ENCODE measurements at places on chromosomes 12 and 14.

DNA sequence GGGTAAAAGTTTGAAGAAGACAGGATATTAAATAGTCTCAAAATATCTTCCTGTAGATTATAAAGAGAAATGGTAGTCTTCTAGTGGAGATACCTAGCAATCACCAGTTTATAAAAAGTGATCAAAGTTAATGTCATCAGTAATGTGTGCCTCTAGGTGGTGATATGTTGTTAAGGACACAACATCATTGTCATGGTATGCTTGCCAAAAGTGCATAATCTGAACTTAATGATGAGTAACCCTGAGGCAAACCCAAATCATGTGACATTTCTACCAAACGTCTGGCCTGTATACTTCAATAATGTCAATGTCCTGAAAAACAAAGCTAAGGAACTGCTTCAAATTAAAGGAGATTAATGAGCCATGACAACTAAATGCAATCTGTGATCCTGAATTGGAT is 214.7 kb downstream of the PHLDA1 start:
- DNase-seq, result peak; percentile 71

DNA sequence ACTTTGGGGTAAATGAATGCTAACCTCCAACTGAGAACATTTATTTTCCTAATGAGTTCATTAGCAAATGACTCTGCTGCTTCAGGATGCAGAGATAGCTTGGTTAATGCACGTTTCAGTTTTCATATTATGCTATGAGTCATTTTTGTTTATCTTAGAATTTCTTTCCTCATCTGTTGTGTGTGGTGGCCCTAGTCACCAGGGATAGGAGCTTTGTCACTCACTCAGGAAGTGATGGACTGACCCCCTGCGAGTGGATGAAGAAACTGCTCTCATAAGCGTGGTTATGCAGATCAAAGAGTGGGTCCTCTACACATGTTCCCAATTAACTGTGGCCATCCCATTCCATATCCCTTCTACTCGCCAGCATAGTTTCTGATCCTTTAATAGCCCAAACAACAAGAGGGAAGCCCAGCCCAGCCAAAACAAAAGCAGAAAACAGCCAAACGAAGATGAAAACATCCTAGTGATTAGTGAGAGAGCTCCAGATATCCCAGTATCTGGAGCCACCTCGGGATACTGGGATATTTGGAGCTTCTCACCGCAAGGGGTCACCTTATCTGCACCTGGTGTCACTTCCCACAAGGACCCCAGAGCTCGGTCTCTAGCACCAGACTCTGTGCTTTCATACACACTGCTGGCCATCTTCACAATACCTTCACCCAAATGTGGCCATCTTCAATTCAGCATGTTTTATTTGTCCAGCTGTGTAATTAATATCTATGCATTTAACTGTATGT is 8.6 kb downstream of the TC2N start:
- DNase-seq, result peak; percentile 50

- peak; percentile 0 for DNase-seq
Observed at GRCh38 chr12:21144309-21144708, 13.3 kb downstream of the SLCO1B1 start.

DNA sequence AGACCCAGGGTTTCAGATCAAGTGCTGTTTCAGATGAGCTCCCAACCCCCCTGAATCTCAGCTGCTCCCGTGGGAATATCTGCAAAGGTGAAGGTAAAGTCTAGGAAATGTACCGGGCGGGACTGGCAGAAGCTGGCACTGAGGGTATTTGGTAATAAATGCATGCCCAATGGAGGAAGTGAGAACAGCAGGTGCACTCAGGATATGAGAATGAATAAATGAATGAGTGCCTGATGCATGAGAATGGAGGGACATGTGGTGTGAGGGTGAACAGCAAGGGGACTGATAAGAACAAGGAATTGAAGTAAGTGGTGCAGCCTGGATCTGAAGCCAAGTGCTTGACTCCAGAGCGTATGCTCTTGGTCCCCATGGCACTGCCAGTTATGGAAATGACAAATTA is 11.6 kb downstream of the RAPGEF3 start:
- DNase-seq, result no peak

DNA sequence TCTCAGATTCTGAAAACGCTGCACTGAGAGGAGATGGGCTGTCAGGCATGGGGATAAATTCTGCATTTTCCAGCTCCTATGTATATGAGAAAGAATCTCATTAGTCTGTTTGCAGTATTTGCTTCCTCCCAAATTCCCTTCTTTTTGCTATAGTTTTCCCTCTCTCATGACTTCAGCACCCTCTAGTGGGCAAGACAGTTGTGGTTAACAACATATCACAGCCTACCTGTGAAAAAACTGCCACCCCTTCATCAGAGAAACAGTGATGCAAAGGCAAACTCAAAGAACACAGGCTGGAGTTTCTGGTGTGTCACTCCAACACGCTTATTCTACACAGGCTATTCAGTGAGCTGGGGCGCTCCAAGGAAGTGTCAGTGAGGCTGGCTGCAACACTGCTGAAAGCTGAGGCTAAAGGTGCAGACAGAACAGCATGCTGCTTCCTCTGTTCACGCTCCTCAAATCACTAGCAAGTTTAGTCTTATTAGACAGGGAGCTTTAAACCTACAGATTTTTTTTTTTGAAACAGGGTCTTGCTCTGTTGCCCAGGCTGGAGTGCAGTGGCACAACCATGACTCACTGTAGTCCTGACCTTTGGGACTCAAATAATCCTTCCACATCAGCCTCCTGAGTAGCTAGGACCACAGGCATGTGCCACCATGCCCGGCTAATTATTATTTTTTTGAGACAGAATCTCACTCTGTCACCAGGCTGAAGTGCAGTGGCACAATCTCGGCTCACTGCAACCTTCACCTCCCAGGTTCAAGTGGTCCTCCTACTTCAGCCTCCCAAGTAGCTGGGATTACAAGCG is 19.3 kb downstream of the ZC2HC1C start:
- DNase-seq, result peak; percentile 46

DNA sequence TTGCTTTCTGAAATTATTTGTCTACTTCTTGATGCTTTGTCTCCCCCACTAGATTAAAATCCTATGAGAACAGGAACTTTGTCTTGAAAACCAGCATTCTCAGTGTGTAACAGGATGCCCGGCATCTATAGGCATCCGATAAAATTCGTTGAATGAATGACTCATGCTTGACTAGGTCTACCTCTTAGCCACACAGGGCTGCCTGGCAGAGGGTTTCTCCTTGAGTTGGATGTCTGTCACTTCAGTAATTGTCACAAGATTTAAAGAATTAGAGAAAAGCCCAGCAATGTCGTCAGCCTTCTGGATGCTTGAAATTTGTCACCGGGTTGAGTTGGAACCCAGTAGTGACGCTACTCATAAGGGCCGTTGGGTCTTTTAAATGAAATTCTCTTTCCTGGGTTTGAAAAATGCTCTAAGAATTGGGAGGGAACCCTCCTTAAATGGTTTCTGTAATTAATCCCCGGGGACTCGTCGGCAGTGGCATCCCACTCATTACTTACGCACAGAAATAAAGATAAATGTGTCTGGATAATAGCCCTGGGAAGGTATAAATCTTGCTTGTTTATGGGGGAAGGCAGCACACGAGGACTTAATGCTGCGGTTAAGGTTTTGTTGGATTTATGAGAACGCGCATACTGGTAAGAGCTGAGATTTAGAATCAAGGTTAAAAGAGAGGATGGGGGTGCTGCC is 194.1 kb downstream of the AACS start:
- no peak for DNase-seq

DNA sequence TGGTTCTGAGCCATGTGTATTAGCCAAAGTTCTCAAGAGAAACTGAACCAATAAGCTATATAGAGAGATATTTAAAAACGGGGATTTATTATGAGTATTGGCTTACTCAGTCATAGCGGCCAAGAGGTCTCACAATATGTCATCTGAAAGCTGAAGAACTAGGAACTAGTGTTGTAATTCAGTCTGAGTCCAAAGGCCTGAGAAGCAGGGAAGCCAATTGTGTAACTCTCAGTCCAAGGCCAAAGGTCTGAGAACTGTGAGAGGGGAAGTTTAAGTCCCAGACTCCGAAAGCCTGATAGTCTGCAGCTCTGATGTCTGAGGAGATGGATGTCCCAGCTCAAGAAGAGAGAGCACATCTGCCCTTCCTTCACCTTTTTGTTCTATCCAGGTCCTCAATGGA is 344.8 kb upstream of the USP15 start:
- no peak for DNase-seq

GRCh38 chr12:19304149-19304750 is 135.0 kb upstream of the AEBP2 start:
- peak; percentile 17 for DNase-seq

- peak; percentile 36 for DNase-seq
Observed at GRCh38 chr12:48882315-48882687, 16.6 kb upstream of the RND1 start.

GRCh38 chr12:47991106-47992061 is 12.9 kb downstream of the COL2A1 start:
- no peak for DNase-seq

DNA sequence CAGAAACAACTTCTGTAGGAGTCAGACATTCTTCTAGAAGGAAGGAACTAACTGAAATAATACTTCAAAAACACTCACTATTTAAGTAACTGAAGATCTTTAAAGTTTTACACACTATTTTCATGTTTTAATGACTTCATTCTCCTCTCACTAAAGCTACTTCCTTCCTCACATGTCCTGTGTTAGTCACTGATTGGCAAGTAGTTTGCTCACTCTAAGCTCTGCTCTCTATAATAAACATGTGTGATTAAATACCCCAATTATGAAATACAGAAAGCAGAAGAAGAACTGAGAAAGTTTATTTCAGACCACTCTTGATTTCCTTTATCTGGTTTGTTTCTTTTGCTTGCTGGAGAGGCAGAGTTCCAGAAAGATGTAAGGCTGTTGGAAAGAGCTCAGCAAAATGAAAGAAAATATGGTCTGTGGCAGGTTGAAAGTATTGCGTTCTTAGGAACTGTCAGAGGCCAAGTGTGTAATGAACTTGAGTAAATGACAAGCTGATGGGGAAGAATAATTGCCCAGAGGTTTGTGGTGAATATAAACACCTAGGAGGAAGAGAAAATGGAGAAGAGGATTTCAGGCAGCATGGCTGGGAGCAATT is 522.0 kb upstream of the SEL1L start:
- DNase-seq, result no peak

DNA sequence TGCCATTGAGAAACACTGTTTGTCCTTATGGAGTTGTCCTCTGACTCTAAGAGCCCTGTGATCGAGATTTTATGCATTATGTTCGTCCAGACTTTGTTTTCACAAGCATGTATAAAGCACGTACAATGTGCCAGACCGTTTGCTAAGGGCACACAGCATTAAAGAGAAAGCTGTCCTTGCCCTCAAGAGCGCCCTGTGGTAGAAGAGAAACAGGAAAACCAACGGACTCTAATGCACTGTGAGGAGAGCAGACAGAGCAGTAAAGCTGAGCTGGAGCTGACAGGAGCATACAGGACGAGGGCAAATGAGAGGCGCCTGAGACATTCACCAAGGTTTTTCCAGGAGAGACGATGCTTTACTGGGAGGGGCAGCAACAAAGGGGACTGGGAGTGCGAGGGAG is 66.2 kb upstream of the OVCH1 start:
- no peak for DNase-seq

- peak; percentile 87 for DNase-seq
Observed at GRCh38 chr12:24615967-24616411, 332.9 kb downstream of the BCAT1 start.

DNA sequence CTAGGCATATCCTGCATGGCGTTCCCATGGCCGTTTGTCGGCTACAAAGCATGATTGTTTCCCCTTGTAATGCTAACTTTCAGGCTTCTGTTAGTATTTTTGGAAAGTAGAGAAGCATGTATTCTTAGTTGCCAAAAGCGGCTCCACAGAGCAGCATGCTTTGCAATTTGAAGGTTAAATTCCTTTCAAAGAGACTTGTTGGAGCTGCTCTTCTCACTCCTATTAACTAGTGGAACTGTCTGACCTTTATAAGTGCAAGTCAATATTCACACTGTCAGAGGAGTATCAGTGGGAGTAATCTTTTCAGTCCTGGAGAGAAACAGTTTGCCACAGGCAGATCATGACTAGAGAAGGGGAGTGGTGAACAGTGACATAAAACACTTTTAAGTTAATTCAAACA is 656.1 kb upstream of the NOVA1 start:
- no peak for DNase-seq

DNA sequence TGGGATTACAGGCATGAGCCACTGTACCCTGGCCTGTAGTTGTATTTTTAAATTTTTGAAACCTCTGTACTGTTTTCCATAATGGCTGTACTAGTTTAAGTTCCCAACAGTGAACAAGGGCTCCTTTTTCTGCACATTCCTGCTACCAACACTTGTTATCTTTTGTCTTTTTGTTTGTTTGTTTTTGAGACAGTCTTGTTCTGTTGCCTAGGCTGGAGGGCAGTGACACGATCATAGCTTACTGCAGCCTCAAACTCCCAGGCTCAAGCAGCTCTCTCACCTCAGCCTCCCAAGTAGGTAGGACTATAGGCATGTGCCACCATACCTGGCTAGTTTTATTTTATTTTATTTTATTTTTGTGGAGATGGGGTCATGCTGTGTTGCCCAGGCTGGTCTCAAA is 23.0 kb downstream of the BRMS1L start:
- DNase-seq, result no peak

DNA sequence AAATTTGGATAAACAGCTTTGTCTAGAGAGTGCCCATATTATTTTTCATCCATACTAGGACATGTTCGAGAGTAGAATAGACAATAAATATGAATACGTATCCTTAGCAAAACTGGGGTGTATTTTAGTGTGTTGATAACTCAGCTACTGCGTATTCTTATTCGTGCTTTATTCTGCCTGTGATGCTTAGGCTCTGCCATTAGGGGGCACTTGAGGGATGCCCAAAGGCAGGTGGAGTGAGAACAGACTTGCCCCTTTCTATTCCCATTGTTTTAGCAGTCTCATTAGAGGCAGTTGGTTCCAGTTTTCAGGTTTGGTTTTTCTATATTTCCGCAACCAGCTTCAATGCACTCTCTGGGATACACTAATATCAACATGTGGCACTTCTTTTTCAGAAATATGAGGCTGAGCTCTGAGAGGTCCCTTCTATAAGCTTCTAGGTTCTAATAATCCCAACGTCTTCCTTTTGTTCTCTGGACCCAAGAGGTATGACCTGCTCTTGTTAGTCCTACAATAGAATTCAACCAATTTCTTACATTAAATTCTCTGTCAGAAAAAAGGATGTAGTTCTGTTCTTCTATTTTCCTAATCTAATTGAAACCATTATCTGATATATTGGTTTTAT is 985.7 kb upstream of the FBXO33 start:
- DNase-seq, result no peak

- DNase-seq, result no peak
Observed at GRCh38 chr12:105024928-105025327, 38.8 kb downstream of the NOPCHAP1 start.

DNA sequence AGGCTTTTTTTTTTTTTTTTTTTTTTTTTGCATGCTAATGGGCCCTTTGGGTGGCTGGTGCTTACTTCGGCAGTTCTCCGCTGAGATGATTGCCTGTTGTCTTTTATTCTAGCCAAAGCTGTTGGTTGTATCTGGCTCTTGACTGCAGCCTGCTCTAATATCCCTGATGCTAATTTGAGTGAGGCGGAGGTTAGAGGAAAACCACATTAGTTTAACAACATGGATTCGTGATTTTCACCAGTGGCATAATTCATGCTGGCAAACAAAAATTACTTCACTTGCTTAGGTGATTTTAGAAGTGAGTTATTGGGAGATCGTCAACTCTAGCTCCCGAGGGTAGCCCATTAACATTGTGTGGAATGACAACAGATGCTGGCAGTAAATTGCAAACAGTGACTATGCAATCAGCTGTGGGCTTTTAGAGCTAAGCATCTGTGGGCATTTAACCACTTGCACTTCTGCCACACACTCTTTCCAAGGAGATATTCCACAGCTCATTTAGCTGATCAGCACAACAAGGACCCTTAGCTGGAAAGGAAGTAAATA is 97.6 kb upstream of the ZDHHC17 start:
- no peak for DNase-seq

- peak; percentile 74 for DNase-seq
Observed at GRCh38 chr12:52036587-52037171, 14.6 kb upstream of the NR4A1 start.
